ENCODE measurements at places on chromosomes 11 and 22. TPM values are rescaled to one million over a fixed set of nuclear protein-coding genes. Genes with fewer than 3 reads are reported as not detected.

DNA sequence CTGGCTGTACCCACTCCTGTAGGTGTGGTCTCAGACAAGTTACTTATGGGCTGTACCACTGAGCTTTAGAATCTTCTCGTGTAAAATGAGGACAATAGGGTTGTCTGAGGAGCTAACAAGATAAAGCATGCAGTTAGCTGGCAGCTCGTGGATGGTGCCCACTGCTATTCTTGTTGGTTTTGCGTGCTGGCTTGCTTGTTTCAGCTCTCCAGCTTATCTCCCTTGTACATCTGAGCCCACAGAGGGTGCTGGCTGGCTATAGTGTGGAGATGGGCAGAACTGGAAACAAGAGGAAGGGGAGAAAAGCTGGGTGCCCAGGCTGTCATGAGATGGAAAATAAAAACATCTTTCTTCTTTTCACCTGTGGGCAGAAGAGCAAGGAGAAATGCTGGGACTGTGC is 46.5 kb upstream of the GALNT18 start:
- no peak for DNase-seq

- DNase-seq = no peak
These were observed 15.6 kb upstream of the SYT13 start for GRCh38 chr11:45301537-45302246.

NXPE2 gene
- 0.15 TPM for total RNA-seq

TPBGL gene
- total RNA-seq = 0.21 TPM

GRCh38 chr22:43171019-43171491 is 15.9 kb downstream of the TTLL12 start:
- DNase-seq = no peak

GRCh38 chr22:50600538-50600937 is at the start of gene MAPK8IP2:
Gene MAPK8IP2 (plus strand): TSS chr22:50600793. CDS start chr22:50600819, 26 bp downstream.
- DNase-seq = no peak

C1QTNF4 gene
- total RNA-seq = 0.47 TPM

- no peak for DNase-seq
These were observed 10.4 kb upstream of the OR9Q2 start for GRCh38 chr11:58178444-58178843.

DNA sequence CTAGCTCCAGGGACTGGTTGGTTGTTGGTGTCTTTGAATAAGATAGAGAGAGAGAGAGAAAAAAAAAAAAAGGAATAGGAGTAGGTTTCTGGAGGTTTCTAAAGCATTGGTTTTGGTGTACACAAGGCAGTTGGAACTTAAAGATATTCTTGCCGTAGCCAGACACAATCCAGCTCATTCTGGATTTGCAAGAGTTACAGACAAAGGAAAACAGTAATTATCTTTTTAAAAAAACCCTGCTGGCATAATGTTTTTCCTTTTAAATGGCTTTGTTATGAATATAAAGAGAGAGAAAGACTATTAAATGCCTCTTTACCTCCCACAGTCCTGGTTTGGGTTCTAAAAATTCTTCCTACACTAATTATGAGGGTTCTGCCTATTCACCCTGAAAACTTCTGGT is 120.4 kb upstream of the RAG2 start:
- DNase-seq = no peak

DNA sequence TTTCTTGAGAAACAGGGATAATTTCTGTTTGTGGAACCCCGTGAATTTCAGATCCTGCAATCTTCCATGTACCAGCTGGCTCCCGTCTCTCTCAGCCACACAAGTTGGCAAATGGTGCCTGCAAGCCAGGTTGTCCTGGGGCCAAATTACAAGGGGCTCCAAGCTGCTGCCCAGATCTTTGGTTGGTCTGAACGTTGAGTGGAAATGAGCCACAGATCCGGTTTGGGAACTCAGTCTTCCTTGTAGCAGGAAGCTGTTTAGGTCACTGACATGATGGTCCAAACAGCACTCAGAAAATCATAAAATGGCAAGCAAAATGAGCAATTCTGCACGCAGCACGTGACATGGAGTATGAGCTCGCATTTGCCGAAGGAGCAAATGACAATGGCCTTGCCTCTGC is 1496.4 kb downstream of the TBC1D22A start:
- no peak for DNase-seq

- DNase-seq = peak; percentile 40
These were observed 1.9 kb downstream of the OR4S1 start for GRCh38 chr11:48307760-48308386.

DNA sequence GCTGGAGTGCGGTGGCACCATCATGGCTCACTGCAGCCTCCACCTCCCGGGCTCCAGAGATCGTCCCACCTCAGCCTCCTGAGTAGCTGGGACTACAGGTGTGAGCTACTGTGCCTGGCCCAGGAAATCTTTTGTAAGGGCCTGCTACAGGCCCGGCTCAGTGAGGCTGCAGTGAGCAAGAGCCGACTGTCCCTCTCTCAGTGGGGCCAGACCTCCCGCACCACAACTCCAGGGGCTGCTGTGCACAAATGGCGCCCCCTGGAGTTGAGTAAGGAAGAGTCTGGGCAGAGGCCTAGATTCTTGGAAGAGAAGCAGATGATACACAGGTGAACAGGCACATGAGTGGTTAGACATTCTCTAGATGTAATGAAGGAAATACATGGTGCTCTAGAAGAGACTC is 7.0 kb downstream of the SERHL2 start:
- no peak for DNase-seq

CD3G gene
- total RNA-seq = 1.4 TPM

GRCh38 chr11:17772704-17773600 is 38.4 kb downstream of the KCNC1 start:
- no peak for DNase-seq

GRCh38 chr11:84524422-84525051 is 1102.6 kb downstream of the DLG2 start:
- DNase-seq = no peak

MS4A3 gene
- not detected for total RNA-seq

DNA sequence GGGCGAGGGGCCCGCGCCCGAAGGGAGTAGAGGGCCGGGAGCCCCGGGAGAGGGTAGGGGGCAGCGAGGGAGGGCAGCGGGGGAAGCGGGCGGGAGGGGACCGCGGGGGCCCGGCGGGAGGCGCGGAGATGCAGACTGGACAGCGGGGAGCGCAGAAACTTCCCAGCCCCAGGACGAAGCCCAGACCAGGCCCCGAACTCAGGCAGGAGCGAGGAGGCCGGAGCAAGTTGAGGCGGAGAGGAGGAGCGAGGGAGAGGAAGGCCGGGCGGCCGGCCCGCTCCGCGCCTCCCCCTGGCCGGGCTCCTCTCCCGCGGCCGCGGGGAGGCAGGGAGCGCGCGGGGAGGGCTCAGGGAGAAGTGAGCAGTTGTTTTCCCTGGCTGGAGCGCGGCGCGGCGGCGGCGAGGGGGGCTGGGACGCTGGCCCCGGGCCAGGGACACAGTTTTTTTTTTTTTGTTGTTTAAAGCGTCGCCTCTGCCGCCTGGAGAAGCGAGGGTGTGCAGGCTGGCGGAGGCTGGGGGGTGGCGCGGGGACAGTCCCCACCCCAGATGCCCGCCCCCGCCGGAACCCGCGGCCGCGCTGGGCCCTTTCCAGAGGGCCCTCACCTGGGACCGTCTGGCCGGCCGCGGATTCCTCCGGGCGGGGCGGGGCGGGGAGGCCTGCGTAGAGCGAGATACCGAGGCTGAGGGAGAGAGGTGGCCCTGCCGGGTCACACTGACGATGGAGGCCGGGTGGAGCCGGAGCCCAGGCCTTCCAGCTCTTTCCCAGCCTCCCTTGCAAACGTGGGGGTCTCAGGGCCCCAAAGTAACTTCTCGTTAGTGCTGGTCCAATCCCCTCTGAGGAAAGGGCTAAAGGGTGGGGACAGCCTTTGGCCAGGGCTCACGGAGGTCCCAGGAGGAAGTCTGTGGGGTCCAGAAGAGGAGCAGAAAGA is at the start of gene LTBP3:
TSS of gene LTBP3 (minus strand) at position 358 of the 928 bp plus-strand sequence. CDS start 400 bp downstream, outside the sequence.
- DNase-seq = peak; percentile 85

CRYBA4 gene
- not detected for total RNA-seq

DNA sequence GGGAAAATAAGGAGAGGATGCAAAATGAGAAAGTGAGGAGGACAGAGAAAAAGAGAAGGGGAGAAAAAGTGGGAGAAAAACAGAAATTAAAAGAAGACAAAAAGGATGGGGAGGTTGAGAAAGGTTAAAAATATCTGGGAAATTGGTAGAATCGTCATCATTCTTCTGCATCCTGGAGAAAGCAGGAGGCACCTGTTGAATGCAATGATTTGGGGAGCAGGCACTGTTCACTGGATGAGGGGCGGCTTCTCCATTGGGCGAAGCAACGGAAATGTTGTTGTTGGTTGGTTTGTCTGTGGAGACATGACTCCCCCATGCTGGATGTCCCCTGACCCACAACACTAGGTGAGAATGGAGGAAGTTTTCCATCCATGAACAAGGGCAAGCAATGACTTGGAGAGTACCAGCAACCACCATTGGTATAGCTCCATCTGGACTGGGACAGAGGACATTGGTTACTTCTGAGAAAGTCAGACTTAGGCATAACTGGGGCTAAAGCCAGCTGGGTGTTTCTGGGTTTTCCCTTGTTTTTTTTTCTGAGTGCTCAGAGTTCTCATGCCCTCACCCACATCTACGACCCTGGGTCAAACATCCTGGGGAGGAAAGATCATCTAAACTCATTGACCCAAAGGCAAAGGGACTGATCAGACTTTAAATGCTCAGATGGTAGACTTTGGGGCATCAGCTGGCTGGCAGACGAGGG is 11.9 kb upstream of the CD44 start:
- no peak for DNase-seq

SOX6 gene
- total RNA-seq = 13.6 TPM
